ENCODE measurements at places on chromosomes 3 and 15.

DNA sequence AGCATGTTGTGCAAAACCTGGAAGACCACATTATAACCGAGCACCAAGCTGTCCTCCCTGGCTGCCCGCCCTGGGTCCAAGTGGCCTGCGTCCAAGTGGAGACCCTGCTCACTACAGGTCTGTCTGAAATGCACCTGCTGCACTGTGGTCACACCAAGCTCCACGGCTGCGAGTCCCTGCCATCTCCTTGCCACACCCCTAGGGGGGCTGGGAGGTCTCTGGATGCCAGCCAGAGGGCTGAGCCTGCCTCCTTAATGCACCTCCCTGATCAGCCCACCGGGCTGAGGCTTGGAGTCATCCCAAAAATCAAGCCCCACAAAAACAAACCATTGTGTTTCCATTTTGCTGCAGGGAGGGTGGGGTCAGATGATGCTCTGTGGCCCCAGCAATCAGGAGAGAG lies 187.1 kb downstream of the MEGF11 start:
- no peak overlapping the region for H3K27ac ChIP-seq
- no peaks in the 10 kb centered on the region for H3K36me3 ChIP-seq
- H3K27me3 ChIP-seq = no peaks in the 10 kb centered on the region
- no peak overlapping the region for H3K4me3 ChIP-seq
- H3K4me1 ChIP-seq = no peaks in the 10 kb centered on the region

DNA sequence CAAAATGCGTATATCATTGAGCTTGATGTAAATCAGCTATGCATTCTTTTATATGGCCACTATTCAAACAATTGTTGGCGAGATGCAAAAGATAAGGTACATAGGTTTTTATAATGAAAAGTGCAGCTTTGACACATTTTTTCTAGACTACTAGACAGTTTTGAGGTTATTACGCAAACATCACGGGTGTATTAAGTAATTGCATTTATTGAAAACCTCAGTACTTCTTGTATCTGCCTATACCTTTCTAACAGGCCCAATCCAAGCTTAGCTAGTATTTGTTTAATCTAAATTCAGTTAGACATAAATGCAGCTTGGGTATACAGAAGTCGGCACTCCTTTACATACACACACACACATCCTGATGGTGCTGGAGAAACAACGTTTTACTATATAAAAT lies 2.7 kb downstream of the SPESP1 start:
- no peak overlapping the region for H3K27ac ChIP-seq
- DNase-seq = no peak
- no peaks in the 10 kb centered on the region for H3K27me3 ChIP-seq
- no peak overlapping the region for H3K4me3 ChIP-seq
- no peaks in the 10 kb centered on the region for H3K36me3 ChIP-seq

DNA sequence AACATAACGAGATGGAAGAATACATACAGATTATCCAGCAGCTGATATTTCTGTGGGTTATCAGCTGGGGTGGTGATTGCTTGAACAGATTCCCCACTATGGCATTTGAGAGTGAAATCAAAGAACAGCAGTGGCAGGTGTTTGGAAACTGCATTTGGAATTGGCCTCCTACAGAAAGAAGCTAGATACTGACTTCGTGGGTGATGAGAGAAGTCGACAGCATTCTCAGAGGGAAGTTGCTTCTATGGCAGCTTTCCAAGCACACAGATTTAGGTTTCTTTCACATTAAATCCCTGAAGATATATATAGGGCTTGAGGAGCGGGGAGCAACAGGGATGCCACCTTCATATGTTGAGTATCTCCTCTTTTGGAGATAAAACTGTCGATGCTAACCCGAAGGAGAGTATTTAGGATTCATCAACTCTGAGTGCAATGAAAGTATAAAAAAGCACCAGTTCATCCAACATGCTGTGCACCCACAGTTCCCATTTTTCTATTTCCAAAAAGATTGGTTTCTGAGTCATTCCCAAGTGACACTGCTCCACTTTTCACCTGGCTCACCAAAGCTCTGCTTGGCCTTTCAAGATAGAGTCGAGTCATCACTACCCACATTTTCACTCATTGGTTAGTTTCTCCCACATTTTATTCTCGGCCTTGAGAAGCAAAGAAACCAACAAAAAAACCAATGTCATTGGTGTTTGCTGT lies 579.8 kb upstream of the SUCLG2 start:
- H3K4me1 ChIP-seq = no peaks in the 10 kb centered on the region
- no peaks in the 10 kb centered on the region for H3K27me3 ChIP-seq
- no peak overlapping the region for H3K27ac ChIP-seq
- H3K4me3 ChIP-seq = no peak overlapping the region
- H3K36me3 ChIP-seq = no peaks in the 10 kb centered on the region

DNA sequence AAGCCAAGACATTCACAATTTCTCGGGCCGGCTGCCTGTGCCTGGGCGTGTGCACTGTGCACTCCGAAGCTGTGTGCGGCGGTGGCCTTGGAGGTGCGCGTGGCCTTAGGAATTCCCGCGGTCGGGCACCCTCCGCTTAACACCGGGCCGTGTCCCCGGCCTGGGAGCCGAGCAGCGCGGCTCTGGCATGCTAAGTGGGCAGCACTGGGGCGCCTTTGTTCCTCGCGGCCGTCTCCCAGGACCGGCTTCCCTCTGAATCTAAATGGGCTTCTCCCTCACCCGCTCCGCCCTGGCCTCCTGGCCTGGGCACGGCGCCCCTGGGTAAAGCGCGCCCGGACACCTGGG lies 498 bp upstream of the ARNT2 start:
- no peaks in the 10 kb centered on the region for H3K36me3 ChIP-seq
- no peak for DNase-seq
- H3K4me1 ChIP-seq = no peaks in the 10 kb centered on the region

DNA sequence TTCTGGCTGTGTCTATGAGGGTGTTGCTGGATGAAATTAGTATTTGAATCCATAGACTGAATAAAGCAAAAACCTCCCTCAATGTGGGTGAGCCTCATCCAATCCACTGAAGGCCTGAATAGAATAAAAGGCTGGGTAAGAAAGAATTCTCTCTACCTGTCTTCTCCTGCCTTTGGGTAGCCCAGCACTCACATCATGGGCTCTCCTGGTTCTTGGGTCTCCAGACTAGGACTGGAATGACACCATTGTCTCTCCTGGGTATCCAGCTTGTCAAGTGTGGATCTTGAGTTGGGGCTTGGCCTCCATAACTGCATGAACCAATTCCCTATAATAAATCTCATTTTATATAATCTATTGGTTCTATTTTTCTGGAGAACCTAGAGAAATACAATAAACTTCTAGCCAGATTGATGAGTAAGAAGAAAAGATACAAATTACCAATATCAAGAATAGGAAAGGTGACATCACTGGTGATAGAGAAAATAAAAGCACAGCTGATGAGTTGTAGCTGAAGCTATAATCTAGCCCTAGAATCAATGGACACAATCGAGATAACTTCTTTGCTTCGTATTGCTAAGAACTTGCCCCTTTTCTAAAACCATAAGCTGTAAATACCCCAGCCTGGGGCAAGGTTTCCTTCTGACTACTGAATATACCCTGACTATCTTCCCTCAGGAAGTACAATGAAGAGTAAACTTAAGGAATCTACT lies 106.4 kb downstream of the ANO10 start:
- no peak overlapping the region for H3K4me3 ChIP-seq
- DNase-seq = no peak
- H3K27ac ChIP-seq = no peak overlapping the region
- no peaks in the 10 kb centered on the region for H3K4me1 ChIP-seq

GRCh38 chr3:38575279-38575843 lies 74.1 kb downstream of the SCN5A start:
- no peak overlapping the region for H3K4me3 ChIP-seq
- no peaks in the 10 kb centered on the region for H3K36me3 ChIP-seq
- H3K27ac ChIP-seq = no peak overlapping the region
- DNase-seq = no peak
- no peaks in the 10 kb centered on the region for H3K27me3 ChIP-seq

GRCh38 chr3:48398701-48399386 lies 26.8 kb downstream of the FBXW12 start:
- no peak overlapping the region for H3K27ac ChIP-seq
- no peaks in the 10 kb centered on the region for H3K27me3 ChIP-seq
- no peak for DNase-seq
- no peaks in the 10 kb centered on the region for H3K36me3 ChIP-seq
- H3K4me3 ChIP-seq = no peak overlapping the region

DNA sequence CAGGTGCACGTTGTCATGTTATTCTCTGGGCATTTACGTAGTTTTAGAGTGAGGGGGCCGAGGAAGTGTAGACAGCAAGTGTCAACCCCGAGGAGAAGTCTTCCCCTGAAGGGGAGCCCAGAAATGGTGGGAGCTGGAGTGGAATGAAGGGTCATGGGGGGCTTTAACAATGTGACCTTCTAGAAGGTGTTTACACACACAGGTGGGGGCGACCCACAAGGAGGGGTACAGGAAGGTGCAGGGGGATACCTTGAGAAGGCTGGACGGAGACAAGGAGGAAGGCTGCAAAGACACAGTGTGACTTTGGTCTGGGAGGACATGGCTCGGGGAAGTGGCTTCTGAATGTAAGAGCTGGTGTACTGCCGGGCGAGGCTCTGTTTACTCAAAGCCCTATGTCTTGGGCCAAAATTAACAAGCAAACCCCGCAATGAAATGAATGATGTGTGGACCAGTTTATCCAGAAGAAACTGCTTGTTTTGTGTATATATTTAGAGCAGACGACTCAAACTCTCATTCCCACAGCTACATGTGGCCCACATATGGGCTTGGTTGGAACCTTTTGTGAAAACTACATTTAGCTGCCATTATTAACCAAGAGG lies 18.7 kb downstream of the TRPM1 start:
- no peaks in the 10 kb centered on the region for H3K36me3 ChIP-seq
- H3K27me3 ChIP-seq = peaks cover 3% of the 10 kb centered on the region
- H3K4me1 ChIP-seq = no peaks in the 10 kb centered on the region
- no peak overlapping the region for H3K27ac ChIP-seq
- DNase-seq = no peak
- no peak overlapping the region for H3K4me3 ChIP-seq

DNA sequence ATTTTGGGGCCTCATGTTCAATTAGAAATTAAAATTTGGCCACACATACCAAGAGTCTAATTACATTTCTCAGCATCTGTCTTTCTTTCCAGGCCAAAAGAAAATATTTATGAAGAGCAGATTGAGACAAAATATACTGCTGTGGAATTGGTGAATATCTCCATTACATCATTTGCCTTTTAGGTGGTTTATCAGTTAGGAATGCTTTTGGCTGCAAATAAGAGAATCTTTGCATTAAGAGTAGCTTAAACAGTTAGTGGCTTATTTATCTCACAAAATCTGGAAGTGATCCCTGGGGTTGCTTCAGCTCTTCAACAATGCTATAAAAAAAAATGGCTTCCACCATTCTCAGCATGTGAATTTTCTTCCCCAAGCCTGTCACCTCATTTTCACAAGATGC lies 308.7 kb downstream of the MAGI1 start:
- H3K27ac ChIP-seq = no peak overlapping the region
- no peak overlapping the region for H3K4me3 ChIP-seq
- no peaks in the 10 kb centered on the region for H3K36me3 ChIP-seq
- H3K4me1 ChIP-seq = no peaks in the 10 kb centered on the region

DNA sequence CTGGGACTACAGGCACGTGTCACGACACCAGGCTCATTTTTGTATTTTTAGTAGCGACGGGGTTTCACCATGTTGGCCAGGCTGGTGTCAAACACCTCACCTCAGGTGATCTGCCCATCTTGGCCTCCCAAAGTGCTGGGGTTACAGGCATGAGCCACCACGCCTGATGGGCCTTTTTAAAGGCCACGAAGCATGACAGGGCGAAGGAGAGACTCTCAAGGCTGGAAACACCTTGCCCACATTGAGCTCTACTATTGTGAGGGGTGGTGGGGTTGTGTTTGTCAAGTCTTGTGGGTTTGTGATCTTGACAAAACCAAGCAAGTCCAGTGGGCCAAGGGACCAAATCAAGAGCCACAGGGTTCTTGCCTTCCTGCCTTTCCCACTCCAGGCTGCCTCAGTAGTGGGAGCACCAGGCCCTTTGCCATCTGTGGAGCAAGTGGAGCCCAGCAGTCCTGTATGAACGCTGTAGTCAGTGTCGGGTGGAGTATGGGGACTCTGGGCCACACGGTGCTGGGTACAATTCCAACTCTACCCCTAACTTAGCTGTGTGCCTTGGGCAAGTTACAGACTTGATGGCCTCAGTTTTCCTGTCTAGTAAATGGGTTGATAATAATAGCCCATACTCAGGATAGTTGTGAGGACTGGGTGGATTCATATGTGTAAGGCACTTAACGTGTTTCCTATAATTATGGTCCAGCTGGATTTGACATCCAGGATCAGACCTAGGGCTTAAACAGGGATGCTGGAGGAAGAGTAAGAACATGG lies 33.3 kb downstream of the EDEM1 start:
- no peak overlapping the region for H3K27ac ChIP-seq
- no peak for DNase-seq
- no peaks in the 10 kb centered on the region for H3K4me1 ChIP-seq
- H3K27me3 ChIP-seq = no peaks in the 10 kb centered on the region
- no peak overlapping the region for H3K4me3 ChIP-seq

DNA sequence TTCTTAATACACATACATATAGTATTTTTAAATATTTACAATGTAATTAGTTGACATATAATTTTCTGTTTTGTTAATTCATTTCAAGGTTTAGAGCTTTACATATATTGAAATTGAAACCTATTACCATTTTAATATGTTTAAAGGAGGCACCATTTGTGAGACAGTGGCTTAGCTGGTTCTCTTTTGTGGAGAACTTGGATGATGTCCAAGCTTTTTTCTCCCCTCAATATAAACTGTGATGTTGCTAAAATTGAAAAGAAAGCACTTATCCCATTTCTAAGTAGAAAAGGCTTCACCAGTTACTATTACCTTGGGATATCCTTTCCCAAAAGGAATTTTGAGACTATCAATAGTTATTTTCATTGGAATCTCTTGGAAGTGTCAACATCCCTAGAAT lies 707.2 kb downstream of the NTRK3 start:
- H3K4me3 ChIP-seq = no peak overlapping the region
- no peaks in the 10 kb centered on the region for H3K4me1 ChIP-seq
- no peak for DNase-seq
- H3K27ac ChIP-seq = no peak overlapping the region
- H3K36me3 ChIP-seq = no peaks in the 10 kb centered on the region
- no peaks in the 10 kb centered on the region for H3K27me3 ChIP-seq

DNA sequence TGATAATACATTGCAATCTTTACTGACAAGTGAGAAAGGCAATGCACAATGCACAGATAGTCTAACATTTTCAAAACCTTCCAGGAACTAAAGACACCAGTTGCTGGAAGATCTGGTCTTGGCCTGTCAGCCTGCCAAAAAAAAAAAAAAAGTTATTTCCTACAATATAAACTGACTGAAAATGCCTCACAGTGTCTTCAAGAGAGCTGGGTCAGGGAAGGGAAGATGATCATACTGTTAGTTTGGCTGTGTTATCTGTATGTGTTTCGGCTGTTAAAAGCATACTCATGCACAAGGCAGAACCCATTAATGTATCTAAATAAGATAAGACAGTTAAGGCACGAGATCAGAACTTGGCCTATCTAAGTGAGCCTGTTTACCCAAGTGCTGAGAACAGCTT lies 673.4 kb downstream of the MECOM start:
- no peaks in the 10 kb centered on the region for H3K36me3 ChIP-seq
- H3K27me3 ChIP-seq = no peaks in the 10 kb centered on the region
- DNase-seq = no peak
- no peak overlapping the region for H3K4me3 ChIP-seq
- no peaks in the 10 kb centered on the region for H3K4me1 ChIP-seq

Measured in effector memory CD4-positive, alpha-beta T cell (primary cell).